ENCODE measurements at places on chromosomes 7 and 10.

DNA sequence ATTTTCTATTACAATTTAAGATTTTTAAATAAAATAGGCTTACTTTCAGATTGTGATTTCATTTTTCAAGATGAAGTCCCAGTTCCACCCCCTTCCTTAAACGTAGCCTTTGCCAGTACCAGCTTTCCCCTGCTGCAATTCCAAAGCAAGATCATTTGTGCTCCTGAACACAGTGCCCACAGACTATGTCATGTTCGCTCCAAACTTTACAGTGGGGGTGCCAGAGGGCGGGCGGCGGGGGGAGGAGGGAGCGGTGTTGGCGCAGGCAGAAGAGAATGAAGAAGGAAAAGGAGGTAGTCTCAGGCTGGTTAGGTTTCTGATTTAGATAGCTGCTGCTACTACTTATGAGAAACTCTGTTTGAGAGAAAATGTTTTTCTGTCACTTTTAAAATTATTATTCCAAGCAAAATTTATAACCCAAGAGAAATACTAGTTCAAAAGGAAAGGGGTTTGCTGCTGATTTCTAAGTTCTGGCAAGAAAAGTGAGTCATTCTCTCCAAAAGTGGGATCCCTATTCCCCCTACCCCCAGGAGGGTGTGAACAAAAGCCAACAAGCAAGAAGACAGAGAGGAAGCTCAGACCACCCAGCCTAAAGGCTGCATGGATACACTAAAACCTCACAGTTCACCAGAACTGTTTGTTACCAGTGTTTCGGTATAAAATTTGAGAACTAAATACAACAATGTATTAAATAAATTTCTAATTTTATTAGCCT, 109.6 kb downstream of the SRPK2 start:
- DNase-seq: no peak

GRCh38 chr10:43193496-43194080, 55.3 kb downstream of the CSGALNACT2 start:
- DNase-seq: no peak

- DNase-seq: no peak
Measured at GRCh38 chr7:49102411-49102810, 178.1 kb downstream of the CDC14C start.

- no peak for DNase-seq
Measured at GRCh38 chr7:55086413-55087201, 67.8 kb downstream of the EGFR start.

DNA sequence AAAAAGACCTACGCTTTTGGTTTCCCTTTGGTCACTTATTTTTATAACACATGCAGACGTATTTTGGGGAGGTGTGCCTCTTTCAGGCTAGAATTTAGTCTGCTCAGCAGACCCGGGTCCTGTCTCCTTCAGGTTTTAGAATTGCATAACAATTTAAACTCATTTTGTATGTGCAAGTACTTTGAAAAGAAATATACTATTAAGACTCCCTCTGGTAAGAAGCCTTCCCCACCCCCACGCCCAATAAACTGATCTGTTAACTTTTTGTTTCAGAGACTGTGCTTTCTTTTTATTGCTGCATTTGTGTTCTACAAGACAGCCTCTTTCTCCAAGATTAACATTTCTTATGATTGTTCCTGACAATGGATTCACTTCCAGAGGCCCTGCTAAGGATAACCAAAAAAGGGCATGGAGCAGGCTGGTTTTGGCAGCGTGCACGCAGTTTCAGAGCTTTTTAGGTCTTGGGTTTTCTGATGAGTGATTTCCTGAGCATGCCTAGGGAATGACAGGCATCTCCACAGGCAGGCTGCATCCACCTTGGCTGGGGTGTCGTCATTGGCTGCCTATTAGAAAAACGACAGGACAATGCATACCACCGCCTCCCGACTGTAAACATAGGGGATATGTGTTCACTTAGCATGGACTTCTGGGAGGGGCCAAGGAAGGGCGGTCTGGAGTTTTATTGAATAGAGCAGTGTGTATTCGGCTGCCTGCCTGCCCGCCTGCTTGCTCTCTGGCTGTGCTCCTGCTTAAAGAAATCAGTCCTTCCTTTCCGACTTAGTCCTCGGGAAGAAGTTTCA, at the start of gene CALD1:
Gene CALD1, plus strand, starts transcription at position 694 of the 800 bp plus-strand sequence. CDS start 88,100 bp downstream, outside the sequence.
- DNase-seq: no peak

DNA sequence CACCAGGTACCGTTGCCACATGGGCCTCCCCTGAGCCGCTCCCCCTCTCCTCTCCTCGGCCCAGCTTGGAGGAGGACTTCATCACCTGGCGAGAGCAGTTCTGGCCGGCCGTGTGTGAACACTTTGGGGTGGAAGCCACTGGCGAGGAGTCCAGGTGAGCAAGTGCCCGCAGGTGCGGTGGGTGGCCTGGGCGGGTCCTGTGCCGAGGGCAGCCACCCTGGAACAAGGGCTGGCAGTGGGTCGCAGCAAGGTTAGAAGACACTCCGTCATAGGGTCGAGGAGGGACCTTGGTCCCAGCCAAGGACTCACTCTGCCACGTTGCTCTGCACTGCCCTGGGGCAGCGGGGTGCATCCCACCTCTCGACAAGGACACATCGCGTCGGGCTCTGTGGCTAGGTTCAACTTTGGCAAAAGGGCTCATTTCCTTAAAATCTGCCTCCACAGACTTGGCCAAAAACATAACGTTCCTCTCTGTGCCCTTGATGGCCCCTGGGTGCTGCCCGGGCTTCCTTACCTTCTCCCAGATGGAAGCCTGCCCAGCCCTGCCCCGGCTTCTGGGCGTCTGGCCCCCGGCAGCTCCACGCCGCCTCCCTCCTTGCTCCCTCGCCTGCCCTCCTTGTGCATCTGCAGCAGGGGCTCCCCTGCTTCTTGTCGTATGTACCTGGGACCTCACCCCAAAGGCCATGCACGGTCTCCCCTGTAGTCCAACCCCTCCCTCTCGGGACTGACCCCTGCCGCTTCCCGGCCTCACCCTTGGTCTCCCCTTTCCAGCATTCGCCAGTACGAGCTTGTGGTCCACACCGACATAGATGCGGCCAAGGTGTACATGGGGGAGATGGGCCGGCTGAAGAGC, 12.7 kb downstream of the TMEM120A start:
- DNase-seq: no peak

GRCh38 chr10:46516660-46517416, 39.6 kb downstream of the GPRIN2 start:
- DNase-seq: no peak

- DNase-seq: no peak
Measured at GRCh38 chr10:88962336-88962735, 9.8 kb upstream of the ACTA2 start.
